ENCODE measurements at places on chromosomes 2 and 18.

- DNase-seq, result no peak
These were observed 26.9 kb downstream of the GPR55 start for GRCh38 chr2:230898016-230898712.

GRCh38 chr18:46226461-46226860, 122.3 kb downstream of the HAUS1 start:
- DNase-seq, result no peak

- DNase-seq, result no peak
These were observed 16.4 kb upstream of the CNRIP1 start for GRCh38 chr2:68336192-68336591.

- DNase-seq, result no peak
These were observed 169.4 kb downstream of the MEIS1 start for GRCh38 chr2:66604326-66604725.

- DNase-seq, result no peak
These were observed 61.3 kb downstream of the PMAIP1 start for GRCh38 chr18:59961070-59961469.

DNA sequence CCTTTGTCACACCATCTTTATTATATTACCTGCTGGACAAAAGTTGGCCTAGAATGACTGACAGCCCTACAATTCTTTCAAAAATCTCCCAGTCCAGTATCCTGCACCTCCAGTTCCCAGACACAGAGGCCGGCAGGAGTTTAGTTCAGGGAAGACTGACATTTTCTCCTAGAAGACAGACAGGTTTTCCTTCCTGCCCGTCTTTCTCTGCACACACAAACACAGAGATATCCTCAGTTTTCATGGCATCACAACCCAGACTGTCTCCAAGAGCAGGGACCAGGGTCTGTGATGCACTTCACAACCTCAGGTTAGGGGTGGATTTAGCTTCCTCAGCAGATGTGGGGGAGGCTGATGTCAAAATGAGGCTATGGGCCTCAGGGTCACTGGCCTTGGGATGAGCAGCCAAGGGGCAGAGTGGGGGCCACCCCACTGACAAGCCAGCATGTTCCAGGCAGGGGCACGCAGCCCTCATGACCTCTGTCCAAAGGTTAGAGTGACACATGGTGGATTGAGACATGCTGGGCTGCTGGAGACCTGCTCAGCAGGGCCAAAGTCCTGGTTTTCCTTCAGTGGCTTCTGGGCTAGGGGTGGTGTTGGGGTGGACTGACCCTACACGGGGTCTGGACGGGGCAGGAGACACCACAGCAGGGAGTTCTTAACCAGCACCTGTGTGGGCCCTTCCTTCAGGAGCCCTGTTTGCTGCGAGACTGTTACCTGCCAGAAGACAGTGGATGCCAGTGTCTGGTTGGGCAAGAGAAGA, 70.5 kb downstream of the SFXN5 start:
- no peak for DNase-seq

DNA sequence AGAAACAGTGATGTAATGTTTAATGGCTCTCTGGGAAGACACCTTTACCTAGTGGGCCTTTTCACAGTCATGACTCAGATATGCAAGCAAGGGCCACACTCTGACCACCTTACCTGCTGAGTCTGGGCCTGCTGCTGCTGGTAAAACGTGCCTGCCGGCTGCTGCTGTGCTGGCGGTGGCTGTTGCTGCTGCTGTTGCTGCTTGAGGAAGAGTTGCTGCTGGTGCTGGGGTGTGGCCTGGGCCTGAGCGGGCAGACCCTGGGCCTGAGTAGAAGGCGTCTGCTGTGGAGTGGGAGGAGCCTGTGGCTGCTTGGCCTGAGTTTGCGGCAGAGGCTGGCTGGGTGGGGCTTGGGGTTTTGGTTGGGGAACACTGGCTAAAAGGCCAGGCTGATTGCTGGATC, 81.6 kb upstream of the NFU1 start:
- DNase-seq, result no peak

GRCh38 chr2:232567721-232568120, 17.2 kb downstream of the EIF4E2 start:
- no peak for DNase-seq

Measured in NCI-H1105 (cell line).